ENCODE measurements at places on chromosomes 5 and 9.

DNA sequence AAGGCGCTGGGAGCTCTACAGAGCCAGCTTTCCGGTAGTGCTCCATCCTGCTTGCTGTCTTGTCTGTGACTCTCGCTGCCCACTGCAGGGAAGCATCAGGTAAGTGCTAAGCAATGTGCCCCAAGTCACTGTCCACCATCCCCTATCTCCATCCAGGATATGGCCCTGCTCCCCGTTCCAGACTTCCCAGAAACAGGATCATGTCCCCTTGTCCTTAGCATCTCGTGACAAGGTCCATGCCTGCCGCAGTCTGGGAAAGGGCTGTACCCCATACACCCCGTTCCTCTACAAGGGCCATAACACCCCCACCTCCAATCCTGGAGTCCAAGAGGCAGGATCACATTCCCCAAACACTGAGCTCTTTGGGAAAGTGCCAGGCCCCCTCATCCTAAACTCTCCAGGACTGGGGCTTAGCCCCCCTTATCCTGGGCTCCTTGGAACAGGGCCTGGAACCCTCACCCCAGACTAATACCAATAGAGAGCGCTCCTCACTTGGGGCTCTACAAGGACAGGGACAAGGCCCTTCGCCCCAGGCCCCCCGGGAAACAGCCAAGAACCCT lies 566 bp downstream of the RPP25L start:
- DNase-seq, result no peak

DNA sequence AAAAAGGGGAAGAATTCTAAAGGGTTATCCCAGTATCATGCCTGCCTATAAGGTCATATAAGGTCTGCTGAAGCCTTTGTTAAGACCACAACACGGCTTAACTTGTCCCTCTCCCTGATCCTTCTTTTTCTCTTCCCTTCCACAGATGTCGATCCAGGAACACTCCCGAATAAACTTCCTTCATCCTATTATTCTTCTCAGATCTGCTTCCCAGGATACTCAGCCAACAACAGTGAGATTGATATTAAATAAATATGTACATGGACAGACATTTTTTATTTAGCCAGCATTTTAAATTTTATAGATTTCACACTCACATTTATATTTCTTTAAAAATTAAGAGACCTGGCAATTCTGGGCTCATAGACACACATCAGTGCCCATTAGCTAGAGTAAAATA lies 44.1 kb downstream of the DPYSL3 start:
- DNase-seq, result no peak

GRCh38 chr5:131589510-131590348 lies 45.3 kb downstream of the RAPGEF6 start:
- no peak for DNase-seq

- DNase-seq, result no peak
These were observed 148.2 kb downstream of the GIN1 start for GRCh38 chr5:102971676-102972293.

- DNase-seq, result no peak
These were observed 104.7 kb upstream of the ELL2 start for GRCh38 chr5:96066386-96066719.

- DNase-seq, result peak; percentile 43
These were observed 46.1 kb upstream of the RIC1 start for GRCh38 chr9:5582835-5583195.

GRCh38 chr5:1404062-1404461 lies 41.2 kb downstream of the SLC6A3 start:
- no peak for DNase-seq

- no peak for DNase-seq
These were observed 1.4 kb upstream of the THG1L start for GRCh38 chr5:157729858-157730257.

DNA sequence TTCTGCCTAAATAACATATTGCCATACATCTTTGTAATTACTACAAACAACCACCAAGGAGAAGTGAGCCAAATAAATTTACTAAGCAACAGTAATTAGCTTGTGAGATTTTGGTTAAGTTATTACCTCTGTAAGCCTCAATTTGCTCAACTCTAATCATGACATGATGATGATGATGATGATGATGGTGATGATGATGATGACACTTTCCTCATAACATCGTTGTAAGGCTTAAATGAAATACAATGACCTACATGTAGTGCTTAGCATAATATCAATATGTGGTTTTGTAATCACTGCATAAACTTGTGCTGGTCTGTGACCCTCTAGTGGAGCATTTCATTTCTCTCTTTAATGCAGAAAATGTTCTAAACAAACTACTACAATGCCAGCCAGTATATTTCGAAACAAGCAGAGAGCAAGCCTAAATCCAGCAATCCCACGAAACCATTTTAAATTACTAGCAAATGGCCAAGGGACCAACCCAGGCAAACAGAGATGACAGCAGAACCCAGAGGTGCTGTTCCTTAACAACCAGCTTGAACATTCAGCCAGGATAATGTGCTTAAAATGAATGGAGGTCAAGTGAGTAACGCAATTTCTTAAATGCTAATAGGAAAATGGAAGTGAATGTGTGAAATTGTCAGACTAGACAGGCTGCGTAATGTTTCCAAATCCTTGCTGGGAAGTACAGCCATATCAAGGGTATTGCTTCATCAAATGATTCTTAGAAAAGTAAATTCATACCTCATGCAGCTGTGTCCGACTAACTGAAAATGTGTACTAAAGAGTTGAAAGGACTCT lies 281.9 kb upstream of the PUM3 start:
- no peak for DNase-seq

GRCh38 chr5:149656576-149657182 lies 73.4 kb upstream of the PPARGC1B start:
- DNase-seq, result peak; percentile 68

GRCh38 chr5:148839960-148840359 lies 13.5 kb downstream of the ADRB2 start:
- no peak for DNase-seq

DNA sequence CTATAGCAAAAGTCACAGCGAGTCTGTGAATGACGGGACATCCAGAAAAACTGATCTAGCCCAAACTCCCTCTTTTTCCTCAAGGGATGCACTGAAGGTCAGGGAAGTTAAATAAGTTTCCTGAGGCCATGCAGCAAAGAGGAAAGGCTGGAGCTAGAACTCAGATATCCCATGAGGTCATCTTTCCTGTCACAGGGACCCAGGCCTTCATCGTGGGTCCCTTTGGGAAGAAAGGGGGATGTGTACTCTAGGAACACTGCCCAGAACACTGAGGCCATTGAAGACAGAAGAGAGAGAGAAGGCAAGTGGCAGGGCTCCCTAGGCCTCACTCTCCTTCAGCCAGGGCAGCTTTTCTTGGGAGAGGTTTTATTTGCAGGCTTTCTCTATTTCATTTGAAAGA lies 182.0 kb downstream of the EBF1 start:
- no peak for DNase-seq

DNA sequence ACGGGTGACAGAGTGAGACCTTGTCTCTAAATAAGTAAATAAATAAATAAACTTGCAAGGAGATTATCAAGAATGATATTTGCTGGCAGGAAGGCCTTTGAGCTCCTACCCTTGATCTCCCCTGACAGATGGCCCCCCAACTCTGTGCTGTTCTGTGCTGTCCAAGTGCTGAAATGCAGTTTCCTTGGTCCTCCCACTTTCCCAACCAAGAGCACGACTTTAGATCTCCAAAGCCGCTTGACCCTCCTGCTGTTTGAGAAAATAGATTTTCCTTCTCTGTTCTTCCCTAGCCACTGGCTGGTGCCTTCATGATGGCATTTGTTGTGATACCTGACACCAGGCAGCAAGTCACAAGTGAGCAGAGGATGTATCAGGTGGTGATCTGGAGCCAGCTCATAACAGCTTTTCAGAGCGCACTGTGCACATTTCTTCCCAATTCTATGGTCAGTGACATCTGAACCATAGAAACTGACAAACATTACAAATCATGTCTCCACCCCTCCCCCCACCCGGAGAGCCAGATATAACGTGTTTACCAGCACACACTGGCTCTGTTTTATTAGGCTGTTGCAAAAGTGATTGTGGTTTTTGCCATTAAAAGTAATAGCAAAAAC lies 80.0 kb upstream of the PUM3 start:
- no peak for DNase-seq

GRCh38 chr5:64229163-64229774 lies 63.6 kb downstream of the RNF180 start:
- no peak for DNase-seq

- no peak for DNase-seq
These were observed 139.3 kb upstream of the FST start for GRCh38 chr5:53340956-53341750.

GRCh38 chr9:35340046-35340445 lies 149.9 kb upstream of the RUSC2 start:
- no peak for DNase-seq

DNA sequence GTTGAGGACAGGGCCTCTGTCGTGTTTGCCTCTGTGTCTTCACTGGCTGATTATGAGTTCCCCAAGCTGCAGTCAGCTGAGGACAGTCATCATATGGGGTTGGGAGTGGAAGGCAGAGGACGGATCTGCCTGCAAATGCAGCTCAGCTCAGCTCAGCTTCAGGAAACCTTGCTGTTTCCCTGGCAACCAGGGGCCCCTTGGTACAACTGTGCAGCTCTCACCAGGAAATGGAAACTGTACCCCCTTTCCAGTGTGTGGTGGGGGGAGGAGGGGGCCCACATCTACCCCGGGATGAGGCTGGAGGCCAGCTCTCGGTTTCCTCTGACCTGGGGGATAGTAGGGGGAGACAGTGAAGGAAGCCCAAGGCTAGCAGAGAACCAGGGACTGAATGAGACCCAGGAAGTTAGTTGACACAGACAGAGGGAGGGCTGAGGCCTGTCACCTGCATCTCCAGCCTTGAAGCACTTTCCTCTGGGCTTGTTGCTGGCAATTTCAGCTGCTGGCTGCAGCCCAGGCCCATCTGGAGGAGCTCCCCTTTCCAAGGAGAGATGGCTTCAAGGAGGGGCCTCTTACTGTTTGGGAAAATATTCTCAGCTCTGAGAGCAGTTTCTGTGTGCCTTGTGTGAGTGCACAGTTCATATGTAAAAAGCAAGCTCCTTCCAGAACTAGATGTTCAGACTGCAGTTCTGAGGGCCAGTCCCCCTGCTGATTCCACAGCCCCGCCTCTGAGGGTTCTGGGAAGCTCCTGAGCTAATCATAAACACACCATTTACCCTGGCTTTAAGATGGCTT lies 6.9 kb downstream of the ANXA6 start:
- peak; percentile 77 for DNase-seq

- DNase-seq, result no peak
These were observed 16.9 kb downstream of the SH2D3C start for GRCh38 chr9:127761491-127761956.

DNA sequence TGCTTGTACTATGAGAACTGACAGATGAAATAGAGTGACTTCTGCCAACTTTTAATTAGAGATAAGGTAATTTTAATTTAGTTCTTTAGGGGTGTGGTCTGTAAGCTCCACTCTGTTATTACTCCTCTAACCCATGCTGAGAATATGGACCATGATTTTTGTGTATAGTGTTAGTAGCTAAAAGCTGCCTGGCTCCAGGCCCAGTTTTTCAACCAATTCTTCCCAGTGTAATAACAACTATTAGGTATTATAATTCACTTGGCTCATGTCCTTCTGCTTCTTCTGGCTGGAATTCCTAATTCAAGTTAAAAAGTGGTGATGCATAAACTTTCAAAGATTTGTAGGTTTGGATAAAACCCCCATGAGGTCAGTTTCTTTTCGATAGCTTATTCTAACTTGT lies 216.3 kb downstream of the ISL1 start:
- no peak for DNase-seq

GRCh38 chr5:73751254-73751914 lies 125.4 kb downstream of the ARHGEF28 start:
- no peak for DNase-seq

DNA sequence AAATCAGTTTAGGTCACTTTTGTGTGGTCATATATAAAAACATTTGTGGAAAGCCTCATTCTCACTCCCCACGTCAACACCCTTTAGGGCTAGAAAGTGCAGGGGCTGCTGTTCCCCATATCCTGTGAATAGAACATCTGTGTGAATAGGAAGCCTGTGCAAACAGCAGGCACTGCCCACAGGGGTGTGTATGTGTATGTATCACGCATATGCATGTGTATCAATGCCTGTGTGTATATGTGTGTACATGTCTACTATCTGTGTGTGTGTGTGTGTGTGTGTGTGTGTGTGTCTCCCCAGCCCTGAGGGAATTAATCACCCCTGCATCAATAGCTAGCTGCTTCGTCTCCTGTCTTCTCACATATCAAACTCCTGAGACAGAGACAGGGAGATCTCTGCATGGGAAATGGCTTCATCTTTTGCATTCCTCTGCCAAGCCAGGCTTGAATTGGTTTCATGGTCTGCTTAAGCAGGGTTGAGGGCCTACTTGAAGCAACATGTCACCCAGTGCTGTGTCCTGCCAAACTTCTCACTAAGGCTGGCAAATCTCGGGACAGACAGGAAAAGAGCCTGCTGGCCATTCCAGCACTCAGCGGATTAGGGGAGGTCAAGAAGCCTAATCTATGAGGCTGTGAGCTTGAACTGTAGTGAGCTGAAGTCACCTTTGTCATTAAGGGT lies 265.8 kb downstream of the ADAMTSL1 start:
- no peak for DNase-seq

DNA sequence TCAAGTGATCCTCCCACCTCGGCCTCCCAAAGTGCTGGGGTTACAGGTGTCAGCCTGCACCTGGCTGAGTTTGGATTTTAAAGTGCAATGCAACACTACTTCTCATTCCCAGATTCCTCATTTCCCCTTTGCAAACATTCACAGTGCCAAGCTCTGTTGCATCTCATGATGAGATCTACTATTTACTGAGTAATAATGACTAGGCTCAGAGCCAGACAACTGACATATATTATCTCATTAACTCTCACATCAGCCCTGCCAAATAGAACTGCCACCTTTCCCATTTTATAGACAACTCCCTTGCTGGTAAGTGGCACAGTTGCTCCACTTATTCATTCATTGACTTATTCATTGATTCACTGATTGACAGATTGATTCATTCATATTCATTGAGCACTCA lies 7.0 kb downstream of the PDE6A start:
- no peak for DNase-seq

- DNase-seq, result no peak
These were observed 535.9 kb upstream of the FTMT start for GRCh38 chr5:121315786-121316185.

DNA sequence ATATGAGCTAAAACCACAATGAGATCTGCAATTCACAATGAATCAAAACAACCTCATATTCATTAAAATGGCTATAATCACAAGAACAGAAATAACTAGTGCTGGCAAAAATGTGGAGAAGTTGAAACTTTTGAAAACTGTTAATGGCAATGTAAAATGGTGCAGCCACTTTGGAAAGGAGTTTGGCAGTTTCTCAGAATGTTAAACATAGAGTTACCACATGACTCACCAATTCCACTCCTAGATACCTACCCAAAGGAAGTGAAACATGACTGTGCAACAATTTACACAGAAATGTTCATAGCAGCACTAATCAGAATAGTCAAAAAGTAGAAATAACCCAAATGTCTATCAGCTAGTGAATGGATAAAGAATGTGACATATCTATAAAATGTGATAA lies 862.2 kb downstream of the DTWD2 start:
- no peak for DNase-seq

All from stimulated activated CD8-positive, alpha-beta memory T cell treated with anti-CD3 and anti-CD28 coated beads, Interleukin-4, amount 100 ng/mL, for 48 hours (primary cell).